Mammary epithelial cell (primary cell): ENCODE measurements at places on chromosomes 11 and 22. TPM values are rescaled to one million over a fixed set of nuclear protein-coding genes. Genes with fewer than 3 reads are reported as not detected.

PATE2 gene
- polyA plus RNA-seq, result not detected

- DNase-seq, result peak; percentile 83
These were observed 55.1 kb downstream of the PACSIN2 start for GRCh38 chr22:42959576-42960509.

GDPD4 gene
- polyA plus RNA-seq, result not detected

GRCh38 chr22:47928631-47929030 lies 1166.2 kb downstream of the TBC1D22A start:
- DNase-seq, result no peak

APOL3 gene
- 2.2 TPM for polyA plus RNA-seq

KCNJ11 gene
- 0.06 TPM for polyA plus RNA-seq

GRCh38 chr22:49561976-49562375 lies 265.7 kb downstream of the BRD1 start:
- DNase-seq, result no peak

GRCh38 chr11:9386086-9386485 lies 1.6 kb downstream of the IPO7 start:
- DNase-seq, result no peak

OR4A16 gene
- not detected for polyA plus RNA-seq

LARGE1 gene
- 3.6 TPM for polyA plus RNA-seq

- no peak for DNase-seq
These were observed 1094.8 kb downstream of the DLG2 start for GRCh38 chr11:84532364-84532763.

PRDM10 gene
- 6.3 TPM for polyA plus RNA-seq

- DNase-seq, result no peak
These were observed 48.5 kb upstream of the MN1 start for GRCh38 chr22:27850000-27850521.

DNA sequence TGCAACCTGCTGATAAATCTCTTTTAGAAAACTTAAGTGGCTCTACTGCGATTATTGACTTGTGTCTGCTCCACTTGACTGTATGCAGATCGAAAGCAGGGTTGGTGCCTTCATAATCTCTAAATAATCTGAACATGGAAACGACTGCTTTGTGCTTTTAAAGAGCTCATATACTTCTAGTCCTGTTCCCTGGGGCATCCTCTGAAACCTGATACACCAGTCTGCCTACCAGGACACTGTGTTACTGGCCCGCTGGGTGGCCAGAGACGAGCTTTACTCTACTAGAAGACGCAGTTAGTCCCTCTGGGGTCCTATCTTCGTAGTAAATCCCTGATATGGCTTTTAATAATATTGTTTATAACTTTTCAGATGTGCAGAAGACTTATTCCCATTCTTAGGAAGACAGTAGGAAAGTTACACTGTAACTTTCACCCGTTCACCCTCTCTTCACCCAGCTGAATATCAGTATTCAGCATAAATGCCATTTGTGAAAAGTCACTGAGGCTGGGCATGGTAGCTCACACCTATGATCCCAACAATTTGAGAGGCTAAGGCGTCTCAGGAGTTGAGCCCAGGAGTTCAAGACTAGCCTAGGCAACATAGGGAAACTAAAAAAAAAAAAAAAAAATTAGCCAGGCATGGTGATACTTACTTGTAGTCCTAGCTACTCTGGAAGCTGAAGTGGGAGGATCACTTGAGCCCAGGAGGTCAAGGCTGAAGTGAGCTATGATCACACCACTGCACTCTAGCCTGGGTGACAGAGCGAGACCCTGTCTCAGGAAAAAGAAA lies 9.0 kb upstream of the HTR3B start:
- no peak for DNase-seq

DNA sequence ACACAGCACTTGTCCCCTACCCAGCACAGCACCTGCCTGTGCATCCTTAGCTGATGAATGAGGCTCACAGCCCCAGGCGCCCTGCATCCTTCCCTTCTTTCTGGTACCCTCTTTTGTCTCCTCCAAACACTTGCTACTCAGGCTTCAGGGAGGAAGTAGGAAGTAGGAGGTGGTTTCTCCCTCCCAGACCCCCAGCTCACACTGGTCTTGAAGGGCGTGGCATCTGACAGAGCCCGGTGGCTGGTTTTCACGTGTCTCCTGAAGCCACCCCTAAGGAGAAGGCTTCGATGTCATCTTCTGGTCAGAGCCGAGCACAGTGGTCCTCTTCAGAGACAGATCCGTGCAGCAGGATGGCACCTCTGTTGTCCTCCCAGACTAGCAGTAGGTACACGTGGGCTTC lies 109.8 kb downstream of the PTPRJ start:
- no peak for DNase-seq

DNA sequence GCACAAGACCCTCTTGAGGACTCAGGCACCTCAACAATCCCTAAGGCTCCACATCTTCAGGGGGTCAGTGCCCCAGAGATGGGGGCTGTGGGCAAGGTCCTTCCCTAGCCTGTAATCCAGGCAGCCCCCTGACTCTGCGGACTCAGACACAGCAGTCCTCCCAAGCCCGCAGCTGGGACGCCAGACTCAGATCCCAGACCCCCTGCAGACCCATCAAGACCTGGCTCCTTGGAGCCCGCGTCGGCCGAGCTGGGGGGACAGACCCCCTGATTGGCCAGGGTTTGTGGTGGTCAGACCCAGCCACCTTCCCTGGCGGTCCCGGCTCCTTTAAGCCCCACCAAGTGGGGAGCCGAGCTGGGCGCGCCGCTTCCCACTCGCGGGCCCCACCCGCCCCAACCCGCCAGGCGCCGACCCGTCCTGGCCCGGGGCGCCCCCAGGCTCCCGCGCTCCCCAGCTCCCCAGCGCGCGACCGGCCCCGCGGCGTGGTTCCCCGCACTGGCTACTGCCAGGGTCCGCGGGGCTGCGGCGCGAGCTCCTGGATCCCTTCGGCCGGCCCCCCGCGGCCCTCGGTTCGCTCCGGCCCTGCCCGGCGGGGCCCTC lies 458 bp downstream of the OSBPL5 start:
- no peak for DNase-seq

RIMBP3B gene
- 0.01 TPM for polyA plus RNA-seq

DNA sequence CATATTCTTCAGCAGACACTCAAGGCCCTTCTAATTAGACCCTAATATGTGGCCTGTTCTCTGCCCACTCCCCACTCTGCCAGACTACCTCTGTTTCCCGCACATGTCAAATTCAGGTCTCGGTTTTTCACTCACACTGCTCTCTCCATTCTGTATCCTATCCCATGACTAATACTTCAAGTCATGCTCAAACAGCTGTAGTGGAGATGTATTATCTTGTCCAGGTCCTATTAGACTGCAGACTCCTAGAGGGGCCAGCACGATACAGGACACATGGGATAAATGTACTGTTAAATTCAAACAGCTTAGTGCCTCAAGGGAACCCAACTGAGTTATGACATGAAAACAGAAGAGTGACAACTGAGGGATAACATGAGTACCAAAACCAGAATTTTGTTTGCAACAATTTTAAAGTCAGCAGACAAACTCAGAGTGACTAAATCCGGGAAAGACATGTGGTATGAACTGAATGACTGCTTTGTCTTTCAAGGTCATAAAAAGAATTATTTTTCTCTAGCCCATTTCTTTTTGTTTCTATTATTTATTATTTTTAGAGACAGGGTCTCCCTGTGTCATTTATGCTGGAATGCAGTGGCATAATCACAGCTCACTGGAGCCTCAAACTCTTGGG lies 20.5 kb downstream of the ATP6V1E1 start:
- DNase-seq, result no peak

DNA sequence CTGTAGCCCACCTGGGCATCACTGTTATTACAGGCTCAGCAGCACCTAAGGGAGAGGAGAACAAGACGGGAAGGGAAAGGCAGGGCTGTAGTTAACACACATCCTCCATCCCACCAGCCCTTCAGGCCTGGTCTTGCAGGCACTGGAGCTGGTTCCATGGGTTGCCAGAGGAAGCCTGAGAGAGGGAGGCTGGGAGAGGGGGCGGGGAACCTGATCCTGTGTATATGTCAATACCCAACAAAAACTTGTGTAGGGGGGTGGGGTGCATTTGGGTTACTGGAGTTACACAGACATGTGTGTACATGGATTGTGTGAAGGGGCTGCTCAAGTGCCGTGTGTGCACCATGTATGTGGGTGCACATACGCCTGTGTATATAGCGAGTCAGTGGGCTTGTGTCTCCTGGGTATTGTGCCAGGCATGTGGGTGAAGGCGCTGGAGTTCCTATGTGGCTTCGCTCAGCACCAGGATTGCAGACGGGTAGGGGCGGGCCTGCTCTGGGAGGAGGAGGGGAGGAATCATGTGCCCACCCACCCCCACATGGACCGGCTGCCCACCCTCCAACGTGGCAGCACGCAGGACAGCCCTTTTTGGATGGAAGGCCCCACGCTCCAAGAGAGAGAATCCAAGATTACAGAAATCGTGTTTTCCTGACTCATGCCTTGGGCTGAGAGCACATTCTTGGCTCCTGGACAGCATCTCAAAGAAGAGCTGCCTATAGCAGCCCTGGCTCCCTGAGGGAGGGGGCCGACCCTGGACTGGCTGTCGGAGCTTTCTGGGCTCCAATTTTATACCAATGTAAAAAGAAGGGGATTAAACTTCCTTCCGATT lies 4.2 kb upstream of the SERPINH1 start:
- DNase-seq, result no peak

SCN2B gene
- 0.43 TPM for polyA plus RNA-seq

OR8D1 gene
- not detected for polyA plus RNA-seq

DNA sequence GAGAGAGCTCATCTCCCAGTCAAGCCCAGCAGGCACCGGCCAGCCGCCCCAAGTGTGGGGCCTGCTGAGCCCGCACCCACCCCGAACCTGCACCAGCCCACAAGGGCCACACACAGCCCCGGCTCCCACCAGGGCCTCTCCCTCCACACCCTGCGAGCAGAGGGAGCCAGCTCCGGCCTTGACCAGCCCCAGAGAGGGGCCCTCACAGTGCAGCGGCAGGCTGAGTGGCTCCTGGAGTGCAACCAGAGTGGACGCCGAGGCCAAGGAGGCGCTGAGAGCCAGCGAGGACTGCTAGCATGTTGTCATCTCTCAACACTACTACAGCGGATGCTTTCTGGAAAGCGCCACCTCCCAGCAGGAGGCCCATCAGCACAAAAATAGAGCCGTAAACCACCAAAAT lies 10.9 kb downstream of the DEFB108B start:
- DNase-seq, result no peak

DNA sequence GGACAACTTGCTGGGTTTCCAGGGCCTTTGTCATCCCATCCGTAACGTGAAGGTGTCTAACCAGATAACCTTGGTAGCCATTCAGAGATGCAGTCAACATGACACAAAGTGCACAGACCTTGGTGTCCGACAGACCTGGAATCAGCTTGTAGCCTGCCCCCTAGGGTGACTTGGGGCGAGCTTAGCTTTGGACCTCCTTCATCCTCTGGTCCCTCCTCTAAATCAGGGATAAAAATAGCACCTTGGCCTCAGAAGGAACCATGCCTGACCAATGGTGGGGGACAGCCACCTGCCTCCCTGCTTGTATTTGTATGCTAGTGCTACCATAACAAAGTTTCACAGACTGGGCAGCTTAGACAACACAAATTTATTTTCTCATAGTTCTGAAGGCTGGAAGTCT lies 3.7 kb downstream of the SNRPD3 start:
- DNase-seq, result no peak

- no peak for DNase-seq
These were observed 38.2 kb downstream of the TRIOBP start for GRCh38 chr22:37734964-37735451.

- DNase-seq, result no peak
These were observed 43.8 kb upstream of the RTL6 start for GRCh38 chr22:44541671-44542319.

- no peak for DNase-seq
These were observed 509.4 kb upstream of the ARHGAP42 start for GRCh38 chr11:100177651-100178050.

BAIAP2L2 gene
- 5.4 TPM for polyA plus RNA-seq

B4GALNT4 gene
- 7.6 TPM for polyA plus RNA-seq

DNA sequence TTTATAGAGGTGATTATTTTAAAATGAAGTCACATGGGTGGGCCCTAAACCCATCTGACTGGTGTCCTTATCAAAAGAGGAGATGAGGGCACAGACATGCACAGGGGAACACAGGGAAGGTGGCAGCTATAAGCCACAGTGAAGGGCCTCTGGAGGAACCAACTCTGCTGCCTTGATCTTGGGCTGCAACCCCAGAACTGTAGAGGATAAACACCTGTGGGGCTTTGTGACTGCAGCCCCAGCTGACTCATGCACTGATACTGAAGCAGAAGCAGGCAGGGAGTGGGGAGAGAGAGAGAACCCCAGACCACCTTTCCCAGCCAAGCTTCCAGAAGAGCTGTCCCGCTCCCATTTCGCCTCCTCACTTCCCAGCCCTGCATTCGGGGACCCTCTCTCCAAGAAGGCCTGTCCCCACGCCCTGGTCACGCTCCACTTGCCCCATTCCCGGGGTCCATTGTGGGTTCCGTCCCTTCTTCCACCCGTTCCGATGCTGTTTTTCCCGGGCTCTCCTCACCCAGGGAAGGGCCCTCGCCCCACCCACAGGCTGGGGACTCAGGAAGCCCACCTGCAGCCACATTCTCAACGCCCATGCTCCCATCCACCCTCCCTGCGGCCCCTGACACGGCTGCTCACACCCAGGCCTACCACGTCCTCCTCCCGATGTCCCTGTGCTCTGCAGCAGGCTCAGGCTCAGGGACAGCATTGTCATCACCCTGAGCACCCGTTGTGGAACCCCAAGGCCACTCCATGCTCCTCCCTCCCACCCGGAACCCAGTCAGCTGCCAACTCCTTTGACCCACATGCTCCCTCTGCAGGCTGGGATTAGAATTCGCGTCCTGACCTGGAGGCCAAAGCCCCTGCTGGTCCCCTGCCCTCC lies 90.8 kb upstream of the SHANK2 start:
- peak; percentile 30 for DNase-seq

DNA sequence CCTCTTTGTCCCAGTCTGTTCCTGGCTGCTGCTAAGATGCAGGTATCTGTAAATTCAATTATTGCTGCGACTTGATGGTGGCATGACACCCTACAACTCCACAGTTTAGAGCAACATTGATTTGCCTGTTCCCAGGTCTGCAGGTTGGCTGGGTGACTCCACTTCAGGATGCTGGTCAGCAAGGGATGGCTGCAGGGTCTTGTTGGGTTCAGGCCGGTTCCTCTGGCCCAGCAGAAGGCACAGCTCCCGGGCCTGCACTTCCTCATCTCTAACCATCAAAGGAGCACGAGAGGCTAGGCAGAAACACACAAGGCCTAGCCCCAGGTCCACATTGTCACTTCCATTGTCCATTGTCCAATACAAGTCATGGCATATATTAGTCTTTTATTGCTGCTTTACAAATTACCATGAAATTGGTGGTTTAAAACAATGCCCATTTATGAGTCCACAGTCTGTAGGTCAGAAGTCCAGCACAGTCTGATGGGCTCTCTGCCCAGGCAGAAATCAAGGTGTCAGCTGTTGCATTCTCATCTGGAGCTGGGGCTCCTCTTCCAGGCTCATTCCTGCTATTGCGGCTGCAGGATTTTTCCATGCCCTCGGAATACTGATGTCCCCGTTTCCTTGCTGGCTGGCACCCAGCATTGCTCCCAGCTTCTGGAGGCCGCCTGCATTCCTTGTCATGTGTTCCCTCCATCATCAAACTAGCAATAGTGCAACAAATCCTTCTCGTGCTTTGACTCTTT lies 96.6 kb upstream of the LMO1 start:
- DNase-seq, result no peak

- DNase-seq, result peak; percentile 54
These were observed 130.7 kb downstream of the SNX19 start for GRCh38 chr11:130785380-130786116.
